ENCODE measurements at places on chromosomes 2 and 18.

DNA sequence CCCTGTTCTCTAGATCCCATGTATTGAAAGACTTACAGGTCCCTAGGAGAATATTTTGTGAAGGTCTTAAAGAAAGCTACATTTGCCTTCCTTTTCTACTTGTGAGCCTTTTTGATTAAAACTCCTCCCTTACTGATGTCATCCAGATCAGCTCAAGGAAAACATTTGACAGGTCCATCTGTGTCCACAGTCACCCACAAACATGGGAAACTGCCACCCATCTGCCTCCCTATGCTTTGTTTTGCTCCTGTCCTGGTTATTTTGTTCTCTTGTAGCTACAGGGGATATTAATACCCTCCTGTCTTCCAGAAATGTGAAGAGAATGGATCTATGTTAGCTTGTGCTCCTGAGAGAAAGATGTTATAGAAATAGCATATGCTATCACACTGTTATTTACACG is 203.6 kb upstream of the GALNT5 start:
- no peak for DNase-seq

DNA sequence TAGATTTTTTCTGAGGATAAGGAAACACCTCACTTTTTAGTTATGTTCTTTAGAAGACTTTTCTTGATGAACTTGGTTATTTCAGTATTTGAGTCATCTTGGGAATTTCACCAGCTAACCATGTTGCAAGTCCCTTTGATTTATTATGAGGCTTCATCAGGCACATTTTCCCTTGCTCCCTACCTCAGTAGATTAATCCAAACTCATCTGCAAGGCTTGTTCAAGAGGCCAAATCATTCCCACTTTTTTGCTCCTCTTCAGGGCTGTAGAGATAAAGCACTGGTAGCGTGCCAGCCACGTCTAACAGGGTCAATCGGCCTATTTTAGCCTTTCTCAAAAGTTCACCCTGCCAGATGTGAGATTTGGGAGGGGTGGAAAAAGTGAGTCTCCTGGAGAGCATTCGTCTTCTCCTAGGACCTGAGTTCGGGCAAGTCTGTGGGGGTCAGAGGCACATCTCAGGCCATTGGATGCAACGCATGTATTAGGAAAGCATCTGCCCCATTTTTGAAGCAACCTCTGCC is 120.3 kb downstream of the RDH14 start:
- peak; percentile 92 for DNase-seq

GRCh38 chr2:236754271-236754944 is 184.8 kb downstream of the ACKR3 start:
- no peak for DNase-seq

DNA sequence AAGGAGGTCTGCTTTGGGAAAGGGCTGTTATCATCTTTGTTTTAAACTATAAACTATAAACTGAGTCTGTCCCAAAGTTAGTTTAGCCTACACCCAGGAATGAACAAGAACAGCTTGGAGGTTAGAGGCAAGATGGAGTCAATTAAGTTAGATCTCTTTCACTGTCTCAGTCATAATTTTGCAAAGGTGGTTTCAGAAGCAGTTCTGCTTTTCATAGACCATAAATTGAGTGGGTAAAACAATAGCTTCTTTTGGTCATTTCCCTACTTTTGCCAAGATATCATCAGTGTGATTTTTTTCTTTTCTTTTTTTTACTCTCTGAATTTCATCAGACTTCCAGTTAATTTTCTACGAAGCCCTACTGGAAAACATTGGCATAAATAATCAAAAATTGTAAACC is 117.0 kb downstream of the AP1S3 start:
- DNase-seq = no peak

- DNase-seq = no peak
Observed at GRCh38 chr2:185790361-185790760, 51.8 kb downstream of the FSIP2 start.

- no peak for DNase-seq
Observed at GRCh38 chr2:37887286-37887685, 37.8 kb upstream of the RMDN2 start.

DNA sequence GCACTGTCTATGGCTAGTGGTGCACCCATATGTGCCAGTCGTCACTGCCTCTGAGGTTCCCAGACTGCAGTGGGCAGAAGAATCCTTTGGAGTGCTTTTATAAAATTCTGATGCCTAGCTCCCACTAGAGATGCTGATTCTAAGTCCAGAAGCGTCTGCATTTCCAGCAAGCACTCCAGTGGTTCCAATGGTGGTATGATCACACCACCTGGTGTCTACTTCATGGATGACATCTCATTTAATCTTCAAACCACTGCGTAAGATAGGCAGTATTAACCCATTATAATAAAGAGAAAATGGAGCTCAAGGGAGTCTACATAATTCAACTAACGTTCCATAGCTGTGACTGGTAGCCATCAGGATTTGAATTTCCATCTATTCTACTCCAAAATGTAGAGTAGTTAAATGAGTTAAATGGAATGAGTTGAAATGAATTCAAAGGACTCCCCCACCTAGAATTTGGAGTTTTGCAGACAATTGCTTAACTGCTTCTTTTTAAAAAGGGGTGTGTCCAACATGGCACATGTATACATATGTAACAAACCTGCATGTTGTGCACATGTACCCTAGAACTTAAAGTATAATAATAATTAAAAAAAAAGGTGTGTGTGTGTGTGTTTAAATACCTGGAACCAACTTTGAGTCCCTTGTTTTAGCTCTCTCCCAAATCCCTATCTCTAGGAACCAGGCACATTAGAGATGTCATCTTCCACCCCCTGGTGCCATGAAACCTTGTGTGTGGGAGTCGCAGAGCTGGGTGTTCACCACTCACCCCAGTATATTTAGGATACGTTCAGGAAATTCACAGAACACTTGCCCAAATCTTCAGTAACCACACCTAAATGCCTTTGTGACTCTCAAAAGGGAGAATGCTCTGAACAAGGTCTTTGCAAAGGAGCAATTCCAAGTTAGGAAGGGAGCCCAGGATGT is 14.1 kb downstream of the LAMA3 start:
- peak; percentile 61 for DNase-seq

DNA sequence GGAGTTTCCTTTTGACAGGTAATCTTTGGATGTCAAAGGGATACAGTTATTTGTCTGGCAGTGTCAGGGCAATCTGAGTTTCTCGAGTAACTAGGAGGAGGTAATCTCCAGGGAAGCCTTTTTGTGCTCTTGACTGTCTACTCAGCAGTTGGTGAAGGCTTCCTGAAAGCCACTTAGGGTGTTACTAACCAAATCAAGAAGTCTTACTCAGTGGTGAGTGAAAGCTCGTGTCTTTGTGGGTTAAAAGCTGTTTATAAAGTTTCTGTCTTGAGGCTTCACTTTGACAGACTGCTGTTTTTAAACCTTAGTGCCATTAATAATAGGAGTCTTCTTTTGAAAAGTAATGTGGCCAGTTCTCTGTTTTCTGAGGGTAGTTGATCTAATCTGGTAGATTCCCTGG is 1.7 kb downstream of the THSD7B start:
- no peak for DNase-seq

GRCh38 chr18:59833785-59834184 is 66.0 kb upstream of the PMAIP1 start:
- no peak for DNase-seq

- no peak for DNase-seq
Observed at GRCh38 chr2:60541056-60541651, 12.3 kb downstream of the BCL11A start.

- DNase-seq = peak; percentile 29
Observed at GRCh38 chr2:29650631-29651097, 270.7 kb downstream of the ALK start.

DNA sequence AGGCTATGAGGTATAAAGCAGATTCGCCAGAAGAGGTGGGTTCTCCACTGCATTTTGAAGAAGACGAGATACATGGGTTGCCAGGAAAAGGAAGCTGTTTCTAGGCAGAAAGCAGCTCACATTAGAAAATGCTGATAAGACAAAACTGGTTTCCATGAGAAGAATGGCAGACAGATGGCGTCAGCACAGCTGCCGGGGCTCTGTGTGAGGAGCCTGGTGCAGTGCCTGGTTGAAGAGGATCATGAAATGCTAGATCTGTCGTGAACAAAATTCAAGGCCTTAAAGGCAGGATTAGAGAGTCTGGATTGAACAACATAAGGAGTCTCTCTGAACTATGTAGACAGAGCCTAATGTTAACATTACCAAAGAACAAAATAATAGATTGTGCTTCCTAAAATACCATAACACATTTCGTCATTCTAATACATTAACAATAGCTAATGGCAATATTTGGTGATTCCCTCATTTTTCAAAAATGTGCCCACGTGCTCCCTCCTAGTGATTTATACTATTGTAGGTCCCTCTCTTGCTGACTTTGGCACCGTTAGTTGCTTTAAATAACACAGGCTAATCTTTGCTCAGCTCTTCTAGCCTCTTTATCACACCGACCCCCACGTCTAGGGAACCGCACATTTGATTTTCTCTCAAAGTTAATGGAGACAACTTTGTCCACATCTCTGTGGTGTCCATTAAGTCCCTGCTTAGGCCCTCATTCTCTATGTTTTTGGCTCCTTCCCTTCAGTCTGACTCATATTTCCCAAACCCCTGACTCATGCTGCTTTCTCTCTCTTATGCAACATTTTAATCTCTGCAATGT is 38.2 kb downstream of the EFEMP1 start:
- DNase-seq = peak; percentile 97

- no peak for DNase-seq
Observed at GRCh38 chr2:159256159-159256558, 30.3 kb downstream of the WDSUB1 start.

GRCh38 chr2:203661279-203661908 is 45.0 kb upstream of the CD28 start:
- DNase-seq = no peak

- peak; percentile 90 for DNase-seq
Observed at GRCh38 chr2:69652206-69652605, 8.7 kb upstream of the AAK1 start.

DNA sequence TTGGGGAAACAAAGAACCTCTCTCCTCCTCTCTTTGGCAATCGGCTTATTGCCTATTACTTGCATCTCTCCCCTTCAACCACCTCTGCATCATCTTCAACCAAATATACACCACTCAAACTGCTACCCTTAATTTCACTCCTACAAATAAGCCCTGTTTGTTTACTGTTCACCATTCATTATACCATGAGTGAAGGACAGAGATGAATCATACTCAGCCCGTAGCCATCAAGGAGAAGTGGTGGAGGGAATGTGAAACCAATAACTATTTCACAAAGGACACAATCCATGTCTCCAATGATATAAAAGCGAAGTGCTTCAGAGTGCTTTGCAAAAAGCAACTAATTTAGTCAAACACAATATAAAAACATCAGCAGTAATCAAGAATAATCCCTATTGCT is 76.8 kb downstream of the CACNB4 start:
- no peak for DNase-seq

DNA sequence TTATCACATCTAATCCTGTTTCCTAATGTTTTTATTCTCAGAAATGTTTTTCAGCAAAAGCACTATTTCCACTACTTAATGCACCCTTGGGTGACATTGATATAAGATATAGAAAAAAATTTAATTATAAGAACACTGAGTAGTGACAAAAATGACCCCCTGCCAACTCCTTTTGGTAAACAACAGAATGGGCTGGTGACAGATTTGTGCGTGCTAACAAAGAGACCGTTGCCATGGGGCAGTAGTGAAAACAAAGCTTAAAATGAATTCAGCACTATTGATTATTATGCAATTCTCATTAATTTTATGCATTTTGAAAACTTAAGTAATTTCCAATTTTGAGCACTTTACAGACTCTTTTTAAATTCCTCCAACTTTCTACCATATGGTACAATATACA is 33.1 kb downstream of the RDH14 start:
- DNase-seq = no peak

DNA sequence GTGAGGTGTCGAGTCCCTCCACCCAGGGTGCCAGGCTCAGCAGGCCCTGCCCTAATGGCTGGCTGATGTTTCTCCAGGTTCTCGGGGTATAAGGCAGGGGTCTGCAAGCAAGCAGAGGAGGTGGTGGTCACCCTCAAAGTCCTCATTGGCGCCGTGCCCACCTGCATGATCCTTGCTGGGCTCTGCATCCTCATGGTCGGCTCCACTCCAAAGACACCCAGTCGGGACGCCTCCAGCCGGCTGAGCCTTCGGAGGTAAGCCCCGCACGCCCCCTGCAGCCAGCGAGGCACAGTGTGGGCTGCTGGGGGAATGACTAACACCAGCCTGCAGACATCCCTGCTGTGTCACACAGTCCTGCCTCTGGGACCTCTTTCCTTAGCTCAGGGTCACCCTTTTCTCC is 14.1 kb downstream of the MFSD2B start:
- DNase-seq = peak; percentile 34

DNA sequence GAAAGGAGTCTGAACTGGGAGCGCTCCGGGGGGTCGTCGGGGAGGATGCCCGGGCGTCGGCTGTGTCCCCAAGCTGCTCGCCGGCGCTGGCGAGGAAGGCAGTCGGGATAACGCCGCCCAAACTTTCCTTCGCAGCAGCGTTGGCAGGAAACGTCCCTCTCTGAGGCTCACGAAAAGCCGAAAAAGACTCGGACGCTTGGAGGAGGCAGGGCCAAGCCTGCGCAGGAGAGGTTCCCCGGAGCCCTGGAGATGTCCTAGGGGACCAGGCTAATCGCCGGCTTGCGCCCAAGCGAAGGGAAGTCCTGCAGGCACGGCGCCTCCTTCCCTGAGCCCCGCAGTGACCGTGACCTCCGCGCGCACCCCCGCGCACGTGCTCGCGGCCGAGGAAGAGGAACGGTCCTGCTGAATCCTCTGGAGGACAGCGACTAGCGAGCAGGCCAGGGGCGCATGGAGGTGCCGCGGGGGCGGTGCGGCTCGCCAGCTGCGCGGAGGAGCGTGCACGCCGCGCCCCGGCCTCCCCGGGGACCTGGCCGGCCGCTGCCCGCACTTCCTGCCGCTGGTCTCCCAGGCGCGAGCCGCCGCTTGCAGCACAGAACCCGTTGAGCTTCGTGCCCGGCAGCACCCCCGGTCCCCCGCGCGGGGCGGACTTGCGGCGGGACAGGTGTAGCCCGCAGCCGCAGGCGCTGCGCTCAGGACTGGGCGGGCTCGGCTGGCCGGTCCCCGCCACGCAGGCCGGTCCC is at the start of gene SH3RF3:
SH3RF3 (plus strand) TSS at position 590 of the 740 bp plus-strand sequence.
- DNase-seq = peak; percentile 46

- DNase-seq = peak; percentile 30
Observed at GRCh38 chr2:190755772-190756415, 107.0 kb downstream of the NAB1 start.

- DNase-seq = peak; percentile 15
Observed at GRCh38 chr2:14016289-14016955, 616.1 kb upstream of the LRATD1 start.

DNA sequence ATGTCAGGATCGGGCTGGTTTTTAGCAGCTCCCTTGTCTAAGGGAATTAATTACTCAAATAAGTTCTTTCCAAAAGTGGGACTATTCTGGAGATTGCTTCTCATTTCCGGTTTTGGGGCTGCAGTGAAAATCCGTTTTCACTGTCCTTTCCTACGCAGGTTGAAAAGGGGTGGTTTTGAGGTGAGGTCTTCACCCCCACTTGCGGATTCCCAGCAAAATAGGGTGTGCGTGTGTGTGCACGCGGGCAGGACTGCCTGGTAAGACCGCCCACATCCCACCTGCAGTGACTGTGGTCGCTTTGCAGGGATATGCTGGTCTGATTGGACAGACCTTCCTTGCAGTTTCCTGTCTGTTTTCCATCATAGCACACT is 472 bp upstream of the PLEKHM3 start:
- DNase-seq = no peak
